Fibroblast of villous mesenchyme (primary cell): ENCODE measurements at places on chromosomes 3 and 15.
A peak's percentile ranks its signal among the peaks of the same experiment; 100 is the strongest.

DNA sequence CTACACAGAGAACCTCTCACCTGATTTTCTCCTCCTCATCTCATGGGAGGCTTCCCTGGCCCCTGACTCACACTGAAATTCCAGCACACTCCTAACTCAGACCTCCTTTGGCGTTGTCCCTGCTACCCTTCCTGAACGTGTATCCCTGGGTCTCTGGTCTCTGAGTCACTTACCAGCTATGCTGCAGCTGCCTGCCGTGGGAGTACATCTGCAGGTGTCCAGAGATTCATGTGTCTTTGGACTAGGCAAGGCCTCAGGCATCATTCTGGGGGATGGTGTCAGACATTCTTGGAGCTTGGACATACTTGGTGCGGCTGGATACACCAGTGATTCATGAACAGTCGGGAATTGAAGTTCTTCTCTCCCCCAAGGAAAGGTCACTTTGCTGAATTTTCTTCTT is 148.8 kb upstream of the TRIM42 start:
- DNase-seq: peak; percentile 47

DNA sequence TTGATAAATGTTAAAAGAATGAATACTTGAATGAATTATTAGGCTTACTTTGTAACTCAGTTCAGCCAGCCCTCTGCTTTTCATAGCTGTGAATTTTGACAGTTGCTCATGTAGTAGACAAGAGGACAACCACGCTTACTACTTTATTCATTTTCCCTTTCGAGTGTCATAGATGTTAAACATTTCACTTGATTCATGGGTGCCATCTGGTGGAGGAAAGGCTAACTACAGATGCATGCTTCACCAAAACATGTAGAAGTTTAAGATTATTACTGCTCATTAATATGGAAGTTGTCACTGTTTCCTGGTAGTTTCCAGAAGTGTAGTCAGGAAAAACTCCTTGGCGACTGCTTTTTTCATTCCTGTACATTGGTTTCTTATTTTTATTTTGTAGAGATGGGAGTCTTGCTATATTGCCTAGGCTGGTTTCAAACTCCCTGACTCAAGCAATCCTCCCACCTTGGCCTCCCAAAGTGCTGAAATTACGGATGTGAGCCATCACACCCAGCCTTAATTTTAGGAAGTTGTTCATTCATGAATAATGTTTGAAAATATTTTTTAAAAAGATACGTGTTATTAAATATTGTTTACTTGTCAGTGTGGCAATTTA is 163.2 kb downstream of the B3GALNT1 start:
- peak; percentile 75 for DNase-seq

GRCh38 chr15:84955089-84955848 is 26.4 kb upstream of the PDE8A start:
- DNase-seq: peak; percentile 81

GRCh38 chr3:46539443-46540005 is 26.6 kb downstream of the LRRC2 start:
- DNase-seq: no peak

- DNase-seq: no peak
Measured at GRCh38 chr3:14127516-14128161, 2.8 kb downstream of the TMEM43 start.

GRCh38 chr15:80695911-80696661 is 976 bp downstream of the ABHD17C start:
- DNase-seq: peak; percentile 30

DNA sequence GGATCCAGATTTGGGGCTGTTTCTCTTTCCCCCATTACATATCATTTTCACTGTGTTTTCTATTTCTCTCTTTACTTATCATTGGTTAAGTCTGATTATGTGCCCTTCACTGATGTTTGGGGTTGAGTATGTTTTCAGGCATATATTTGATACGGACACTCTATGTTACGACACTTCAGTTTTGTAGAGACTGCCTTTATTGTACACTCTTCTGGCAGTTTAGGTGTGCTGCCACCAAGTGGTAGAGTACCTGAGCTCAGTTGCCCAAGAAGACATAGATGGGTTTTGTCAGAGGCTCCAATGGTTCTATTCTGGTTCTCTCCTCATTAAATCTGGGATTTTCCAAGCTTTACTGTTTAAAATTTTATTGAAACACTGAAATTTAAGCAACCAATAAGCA is 255.0 kb upstream of the ROPN1 start:
- peak; percentile 22 for DNase-seq

DNA sequence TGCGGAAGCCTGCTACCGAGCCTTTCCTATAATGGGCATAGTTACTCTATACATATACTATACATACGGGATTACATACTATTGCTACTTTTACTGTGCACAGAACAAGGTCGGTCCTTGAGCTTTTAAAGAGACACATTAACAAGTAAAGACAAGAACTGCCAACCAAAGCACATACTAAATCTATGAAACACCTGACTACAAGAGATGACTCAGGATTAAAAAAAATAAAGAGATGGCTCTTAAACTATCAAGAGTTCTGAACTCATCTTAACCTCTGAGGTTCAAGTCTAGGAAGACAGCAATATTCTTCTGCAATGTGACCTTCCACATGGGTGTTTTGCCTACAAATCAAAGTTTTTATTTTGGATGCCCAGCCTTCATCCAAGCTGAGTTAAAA is 106.8 kb downstream of the TNIK start:
- no peak for DNase-seq

- DNase-seq: no peak
Measured at GRCh38 chr15:99385005-99385669, 133.9 kb downstream of the LRRC28 start.

GRCh38 chr15:66108483-66109265 is 144.9 kb downstream of the MEGF11 start:
- DNase-seq: no peak

DNA sequence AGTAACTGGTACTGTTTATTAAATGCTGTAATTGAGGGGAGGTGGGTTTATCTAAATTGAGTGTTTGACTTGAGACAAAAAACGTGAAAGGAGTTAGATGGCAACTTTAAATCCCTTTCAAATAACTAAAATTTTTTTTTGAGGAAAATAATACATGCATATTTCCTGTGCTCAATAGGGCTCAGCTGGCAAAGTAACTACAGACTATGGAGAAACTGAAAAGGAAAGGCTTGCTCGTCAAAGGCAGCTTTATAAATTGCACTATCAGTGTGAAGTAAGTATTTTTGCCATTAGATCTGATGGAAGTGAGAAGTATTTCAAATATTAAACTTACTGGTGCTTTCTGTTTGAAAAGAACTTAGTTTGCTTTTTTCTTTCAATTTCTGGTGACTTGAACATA is 72.2 kb downstream of the DZIP3 start:
- DNase-seq: no peak

- DNase-seq: peak; percentile 77
Measured at GRCh38 chr15:56772868-56773639, 39.7 kb upstream of the ZNF280D start.

GRCh38 chr15:67564021-67564967 is 21.8 kb downstream of the MAP2K5 start:
- no peak for DNase-seq

- no peak for DNase-seq
Measured at GRCh38 chr15:97977734-97978133, 17.2 kb downstream of the ARRDC4 start.

DNA sequence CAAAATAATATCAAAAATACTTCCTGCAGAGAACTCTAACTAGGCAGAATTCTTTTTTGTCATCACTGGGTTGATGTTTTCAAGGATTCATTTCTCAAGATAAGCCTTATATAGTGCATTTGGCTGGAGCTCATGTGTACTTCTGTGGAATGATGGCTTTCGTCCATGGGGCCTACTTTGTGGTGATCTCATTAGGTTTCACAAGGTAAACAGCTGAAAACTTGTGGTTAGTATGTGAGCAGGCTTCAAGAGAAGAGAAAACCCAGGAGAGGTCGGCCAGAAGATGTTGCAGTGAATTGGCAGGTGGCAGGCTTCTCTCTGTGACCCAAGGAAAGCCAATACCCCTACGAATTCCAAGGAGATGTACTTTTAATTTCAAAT is 121.4 kb upstream of the PHLDB2 start:
- peak; percentile 99 for DNase-seq

DNA sequence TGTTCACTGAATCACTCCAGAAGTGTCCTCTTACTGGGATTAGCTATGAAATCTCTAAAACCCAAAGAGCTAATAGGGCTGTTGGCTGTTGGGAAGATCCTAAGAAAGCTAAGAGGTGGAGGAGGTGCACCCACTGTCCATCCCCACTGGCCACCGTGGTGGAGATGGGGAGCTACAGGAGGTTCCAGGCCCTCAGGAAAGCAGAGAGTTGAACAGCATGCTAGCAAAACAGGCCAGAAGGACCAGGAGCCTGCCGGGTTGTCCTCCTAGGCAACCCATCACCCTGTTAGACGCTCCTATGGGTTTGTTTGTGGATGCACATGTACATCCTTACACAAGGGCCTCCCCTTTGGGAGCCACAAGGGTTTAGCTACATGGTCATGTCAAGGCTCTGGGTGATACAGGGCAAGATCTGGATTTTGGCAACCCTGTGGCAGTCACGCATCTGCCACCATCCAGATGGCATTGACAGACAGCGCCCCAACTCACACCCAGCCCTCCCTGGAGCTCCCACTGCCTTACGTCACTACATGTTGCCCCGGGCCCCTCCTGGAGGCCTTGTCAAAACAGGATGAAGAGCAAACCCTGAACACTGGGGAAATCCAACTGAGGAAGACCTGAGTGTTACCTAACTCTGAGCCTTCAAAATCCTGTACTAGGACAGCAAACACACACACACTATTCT is 208.1 kb downstream of the SLCO3A1 start:
- no peak for DNase-seq

GRCh38 chr3:10928961-10929471 is 63.5 kb upstream of the SLC6A1 start:
- DNase-seq: no peak
